T follicular helper cell (primary cell): ENCODE measurements at places on chromosomes 5 and 9.

DNA sequence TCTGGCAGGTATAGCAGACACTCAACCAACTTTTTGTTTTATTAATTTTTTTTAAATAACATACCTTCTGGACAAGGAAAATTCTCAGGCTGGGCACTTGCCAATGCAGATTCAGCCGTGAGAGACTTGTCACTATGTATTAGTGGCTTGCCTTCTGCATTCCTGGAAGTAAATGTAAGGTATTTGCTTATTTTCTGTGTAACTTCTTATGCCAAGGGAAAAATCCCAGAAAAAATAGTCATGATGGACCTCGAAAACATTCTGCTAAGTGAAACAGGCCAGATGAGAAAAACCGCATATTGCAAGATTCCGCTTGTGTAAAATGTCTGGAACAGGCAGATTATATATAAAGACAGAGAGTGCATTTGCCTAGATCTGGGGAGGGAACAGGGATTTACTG lies 260.3 kb upstream of the DAPK1 start:
- no peak for DNase-seq

GRCh38 chr5:142512043-142513042 lies 173.5 kb downstream of the FGF1 start:
- DNase-seq = no peak

DNA sequence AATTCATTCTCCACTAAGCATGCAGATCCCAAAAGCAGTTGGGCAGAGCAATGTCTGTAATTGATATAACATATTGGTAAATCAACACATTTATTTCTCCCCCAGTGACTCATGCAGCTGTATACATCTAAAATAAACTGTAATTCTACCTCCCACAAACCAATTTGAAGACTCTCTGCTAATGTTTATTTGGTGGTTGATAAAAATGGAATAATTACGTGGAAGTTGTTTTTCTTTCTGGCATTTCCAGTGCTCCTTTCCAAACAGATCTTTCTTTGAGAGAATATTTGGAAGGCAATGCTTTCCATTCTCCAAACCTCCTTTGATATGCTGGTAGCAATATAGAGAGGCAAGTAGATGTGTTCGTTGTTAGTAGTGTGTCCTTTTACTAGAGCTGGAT lies 194.7 kb downstream of the CHSY3 start:
- no peak for DNase-seq

DNA sequence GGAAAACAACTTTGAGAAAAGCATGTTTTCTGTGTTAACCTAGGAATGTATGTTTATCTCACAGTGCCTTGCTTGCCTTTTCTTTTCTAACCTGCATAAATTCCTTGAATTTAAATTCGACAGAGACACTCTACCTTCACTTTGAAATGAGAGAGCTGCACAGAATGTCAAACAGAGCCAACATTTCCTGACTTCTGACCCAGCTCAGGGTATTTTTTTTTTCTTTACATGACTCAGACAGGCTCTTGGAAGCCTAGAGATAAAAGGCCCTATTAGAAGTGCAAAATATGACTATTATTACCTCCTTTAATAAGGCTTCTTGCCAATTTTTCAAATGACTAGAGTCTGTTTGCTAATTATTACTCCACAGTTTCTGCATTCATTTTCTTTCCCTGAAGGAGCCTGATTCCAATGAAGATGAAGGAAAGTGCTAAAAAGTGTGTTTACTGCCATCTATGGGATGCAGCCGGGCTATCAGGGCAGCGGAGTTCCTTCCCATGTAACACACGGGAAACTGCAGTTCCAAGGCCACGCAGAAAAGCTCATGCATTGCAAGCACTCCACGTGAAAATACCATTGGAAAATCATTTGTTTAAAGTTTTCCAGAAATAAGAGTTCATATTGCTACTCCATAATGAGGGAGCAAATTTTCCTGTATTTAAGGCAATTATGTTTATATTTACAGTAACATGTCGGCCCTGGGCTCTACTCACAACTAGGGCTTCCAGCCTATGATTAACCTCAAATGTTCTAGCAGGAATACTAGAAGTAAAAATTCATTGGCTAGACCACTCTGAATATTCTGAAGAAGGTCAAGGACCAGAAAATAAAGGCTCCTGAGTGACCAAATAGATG lies 485.6 kb downstream of the ZSWIM6 start:
- no peak for DNase-seq

GRCh38 chr5:163552536-163552935 lies 47.1 kb downstream of the MAT2B start:
- no peak for DNase-seq

GRCh38 chr5:13662626-13663025 lies 281.9 kb downstream of the DNAH5 start:
- no peak for DNase-seq
